ENCODE measurements at places on chromosomes 1 and 21.
A peak's percentile ranks its signal among the peaks of the same experiment; 100 is the strongest.

DNA sequence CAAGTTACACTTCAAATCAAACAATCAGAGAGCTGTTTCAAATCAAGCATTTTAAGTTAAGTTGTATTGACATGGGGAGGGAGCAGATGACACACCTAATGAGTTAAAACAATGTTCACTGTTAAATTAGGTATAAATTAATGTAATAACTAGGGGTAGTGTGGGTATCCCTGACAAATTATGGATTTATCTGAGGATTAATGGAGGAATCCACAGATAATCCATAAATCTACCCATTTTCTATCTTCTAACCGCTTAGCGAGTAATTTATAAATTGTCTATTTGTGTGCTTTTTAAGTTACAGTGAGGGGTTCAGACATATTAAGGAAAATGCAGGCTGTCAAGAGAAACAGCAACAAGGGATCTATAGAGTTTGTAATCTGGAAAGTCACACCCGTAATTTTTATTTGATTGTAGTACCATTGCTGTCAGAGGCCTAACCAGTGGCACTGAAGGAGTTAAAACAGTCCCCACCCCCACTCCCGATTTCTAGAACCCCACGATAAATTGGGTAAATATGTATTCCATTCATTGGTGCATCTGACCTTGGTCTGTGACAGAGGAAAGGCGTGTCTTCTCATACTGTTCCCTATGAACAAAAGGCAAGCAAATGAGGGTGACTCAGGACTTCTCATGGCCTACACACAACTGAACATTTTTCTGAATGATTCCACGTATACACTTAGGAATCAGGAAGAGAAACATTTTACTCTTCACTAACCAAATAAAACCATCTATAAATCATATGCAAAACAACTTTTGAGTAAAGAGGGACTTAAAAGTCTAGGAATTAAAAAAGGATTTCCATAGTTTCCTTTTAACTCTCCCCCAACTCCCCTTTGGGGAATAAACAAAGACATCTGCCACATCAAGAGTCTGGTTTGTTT, 7.4 kb downstream of the IRF2BP2 start:
- peak; percentile 98 for DNase-seq
- H3K27me3 ChIP-seq: no peaks in the 10 kb centered on the region
- peaks cover 16% of the 10 kb centered on the region for H3K36me3 ChIP-seq
- H3K4me3 ChIP-seq: peak overlapping the region; percentile 6

GRCh38 chr21:35927262-35927661, 133.1 kb downstream of the SETD4 start:
- H3K27me3 ChIP-seq: no peaks in the 10 kb centered on the region
- no peak overlapping the region for H3K4me3 ChIP-seq
- DNase-seq: no peak
- H3K36me3 ChIP-seq: no peaks in the 10 kb centered on the region

DNA sequence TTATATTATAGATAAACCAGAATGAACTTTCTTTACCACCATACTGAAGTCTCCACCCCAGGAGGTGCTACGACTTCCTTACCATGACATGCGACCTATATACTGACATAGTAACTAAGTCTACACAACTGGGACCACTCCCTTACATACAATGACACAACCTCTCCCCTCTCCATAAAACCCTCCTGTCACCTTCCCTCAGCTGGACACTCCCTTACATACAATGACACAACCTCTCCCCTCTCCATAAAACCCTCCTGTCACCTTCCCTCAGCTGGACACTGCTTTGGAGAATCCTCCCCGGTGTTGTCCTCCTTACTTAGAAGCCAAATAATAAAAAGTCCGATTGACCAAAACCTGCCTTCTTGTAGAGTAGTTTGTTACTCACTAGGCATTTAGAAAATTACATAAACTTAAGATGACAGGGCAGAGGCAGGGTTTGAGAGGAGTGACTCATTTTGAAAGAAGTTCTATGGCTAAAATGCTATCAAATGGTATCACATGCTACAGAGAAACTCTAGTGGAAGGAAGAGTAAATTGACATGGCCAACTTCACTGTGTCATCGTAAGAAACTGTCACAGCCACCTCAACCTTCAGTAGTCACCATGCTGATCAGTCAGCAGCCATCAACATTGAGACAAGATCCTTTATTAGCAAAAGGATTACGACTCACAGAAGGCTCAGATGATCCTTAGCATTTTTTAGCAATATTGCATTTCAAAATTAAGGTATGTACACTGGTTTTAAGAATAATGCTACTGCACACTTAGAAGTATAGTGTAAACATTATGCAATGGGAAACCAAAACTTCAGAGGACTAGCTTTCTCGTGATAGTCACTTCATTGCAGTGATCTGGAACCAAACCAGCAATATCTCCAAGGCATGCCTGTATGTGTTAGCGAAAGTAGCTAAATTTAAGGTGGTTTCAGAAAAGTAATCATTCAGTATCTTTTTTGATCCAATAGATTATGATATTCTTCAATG, 56.4 kb downstream of the AHCTF1 start:
- peaks cover 5% of the 10 kb centered on the region for H3K4me1 ChIP-seq
- no peak overlapping the region for H3K4me3 ChIP-seq
- peak overlapping the region; percentile 67 for H3K27ac ChIP-seq
- peak; percentile 88 for DNase-seq

- no peak overlapping the region for H3K4me3 ChIP-seq
- no peak overlapping the region for H3K27ac ChIP-seq
- no peaks in the 10 kb centered on the region for H3K27me3 ChIP-seq
- H3K36me3 ChIP-seq: peaks cover 11% of the 10 kb centered on the region
Observed at GRCh38 chr1:209829716-209830115, 1.9 kb downstream of the UTP25 start.

DNA sequence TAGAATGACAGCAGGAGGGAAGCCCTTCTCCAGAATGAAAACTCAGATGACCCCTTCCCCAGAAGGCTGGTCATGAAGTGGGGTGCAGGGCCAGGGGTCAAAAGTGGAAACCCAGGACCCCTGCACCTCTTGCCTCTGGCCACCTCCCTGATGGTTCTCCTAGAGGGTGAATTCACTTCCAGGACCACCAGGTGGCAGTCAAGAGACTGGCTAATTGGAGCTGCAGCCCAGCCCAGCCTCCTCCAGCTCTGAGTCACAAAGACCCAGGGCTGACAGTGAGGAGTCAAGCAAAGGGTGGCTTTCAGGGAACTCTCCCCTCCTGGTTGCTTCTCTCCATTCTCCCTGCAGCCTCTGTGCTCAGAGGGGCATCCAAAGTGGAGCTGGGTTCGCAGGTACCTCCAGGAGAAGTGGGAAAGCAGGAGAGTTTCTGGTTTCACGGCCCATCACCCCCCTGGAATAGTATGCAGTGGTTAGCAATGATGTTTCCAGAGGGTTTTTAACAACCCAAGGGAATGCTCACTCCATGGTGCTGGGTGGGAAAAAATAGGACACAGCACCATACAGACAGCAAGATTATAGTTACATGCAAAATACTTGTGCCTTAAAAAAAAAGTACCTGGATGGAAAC, 6.1 kb upstream of the EPHB2 start:
- H3K4me3 ChIP-seq: no peak overlapping the region
- DNase-seq: peak; percentile 84

DNA sequence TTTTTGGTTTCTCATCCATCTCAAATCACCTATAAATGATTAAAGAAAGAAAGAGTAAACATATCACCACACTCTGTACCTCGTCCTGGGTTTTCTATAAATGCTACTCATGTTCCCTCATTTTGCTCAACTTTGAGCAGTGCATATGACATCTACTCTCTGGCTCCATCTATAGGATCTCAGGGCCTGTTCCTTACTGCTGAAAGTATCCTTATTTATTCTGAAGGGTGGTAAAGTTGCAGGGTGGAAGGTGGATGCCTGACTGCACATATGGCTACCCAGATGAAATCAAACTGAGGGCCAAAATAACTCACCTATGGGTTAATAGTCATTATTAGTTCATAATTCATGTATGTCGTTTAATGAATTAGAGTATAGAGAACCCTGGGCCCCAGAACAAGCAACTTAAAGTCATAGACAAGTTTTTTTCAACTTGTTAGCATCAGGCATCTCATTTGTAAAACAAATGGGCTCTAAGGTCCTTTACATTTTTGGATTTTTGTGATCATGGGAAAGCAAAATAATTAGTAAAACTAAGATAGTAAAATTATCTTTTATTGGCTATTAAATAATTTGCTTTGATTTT, 46.5 kb downstream of the NCF2 start:
- H3K4me1 ChIP-seq: no peaks in the 10 kb centered on the region
- no peak overlapping the region for H3K27ac ChIP-seq
- H3K4me3 ChIP-seq: no peak overlapping the region
- H3K27me3 ChIP-seq: no peaks in the 10 kb centered on the region
- H3K36me3 ChIP-seq: peaks cover 30% of the 10 kb centered on the region

- no peak overlapping the region for H3K4me3 ChIP-seq
- H3K4me1 ChIP-seq: no peaks in the 10 kb centered on the region
- H3K27me3 ChIP-seq: no peaks in the 10 kb centered on the region
- DNase-seq: no peak
- no peak overlapping the region for H3K27ac ChIP-seq
Observed at GRCh38 chr1:37161171-37161570, 126.9 kb upstream of the GRIK3 start.

- DNase-seq: no peak
- no peaks in the 10 kb centered on the region for H3K4me1 ChIP-seq
- H3K4me3 ChIP-seq: no peak overlapping the region
- no peaks in the 10 kb centered on the region for H3K36me3 ChIP-seq
- H3K27ac ChIP-seq: no peak overlapping the region
Observed at GRCh38 chr1:244329591-244330317, 122.0 kb downstream of the ADSS2 start.

- H3K36me3 ChIP-seq: no peaks in the 10 kb centered on the region
- no peak for DNase-seq
- no peaks in the 10 kb centered on the region for H3K4me1 ChIP-seq
Observed at GRCh38 chr1:111835514-111835913, 79.8 kb downstream of the DDX20 start.

DNA sequence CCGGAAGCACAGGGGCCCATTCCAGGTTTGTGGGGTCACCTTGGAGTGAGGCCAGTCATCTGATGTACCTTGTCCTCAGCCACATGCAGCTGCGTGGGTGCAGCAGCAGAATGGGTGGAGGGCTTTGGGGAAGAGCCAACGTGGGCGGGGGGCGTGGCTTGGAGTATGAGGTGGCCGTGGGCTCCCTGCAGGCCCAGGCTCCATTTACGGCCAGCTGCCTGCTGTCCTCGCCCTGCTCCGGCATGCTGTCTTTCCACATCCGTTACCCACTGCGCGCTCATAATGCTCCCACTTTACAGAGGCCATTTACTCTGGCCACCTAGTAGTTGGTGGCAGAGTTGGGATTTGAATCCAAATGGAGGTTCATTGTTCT, 27.8 kb upstream of the TINAGL1 start:
- peaks cover 5% of the 10 kb centered on the region for H3K4me1 ChIP-seq
- no peak overlapping the region for H3K27ac ChIP-seq
- DNase-seq: peak; percentile 21
- no peak overlapping the region for H3K4me3 ChIP-seq

DNA sequence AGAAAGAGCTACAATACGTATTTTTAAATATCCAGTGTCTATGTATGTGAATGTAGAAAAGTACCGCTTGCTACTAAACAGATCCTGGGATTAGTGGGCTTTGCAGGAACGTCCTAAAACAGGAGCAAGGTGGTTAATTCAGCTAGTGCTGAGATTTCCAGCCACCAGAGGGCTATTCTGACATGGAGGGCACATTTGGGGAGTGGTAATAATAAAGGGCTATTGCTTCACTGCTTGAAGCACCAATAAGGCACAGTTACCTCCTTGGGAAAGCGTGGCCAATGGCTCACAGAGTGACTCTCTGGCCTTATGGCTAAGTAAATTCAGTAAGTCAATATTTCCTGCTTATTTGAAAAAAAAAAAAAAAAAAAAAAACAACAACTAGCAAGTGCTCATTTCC, 152.4 kb downstream of the GABPA start:
- no peak for DNase-seq
- no peaks in the 10 kb centered on the region for H3K4me1 ChIP-seq

DNA sequence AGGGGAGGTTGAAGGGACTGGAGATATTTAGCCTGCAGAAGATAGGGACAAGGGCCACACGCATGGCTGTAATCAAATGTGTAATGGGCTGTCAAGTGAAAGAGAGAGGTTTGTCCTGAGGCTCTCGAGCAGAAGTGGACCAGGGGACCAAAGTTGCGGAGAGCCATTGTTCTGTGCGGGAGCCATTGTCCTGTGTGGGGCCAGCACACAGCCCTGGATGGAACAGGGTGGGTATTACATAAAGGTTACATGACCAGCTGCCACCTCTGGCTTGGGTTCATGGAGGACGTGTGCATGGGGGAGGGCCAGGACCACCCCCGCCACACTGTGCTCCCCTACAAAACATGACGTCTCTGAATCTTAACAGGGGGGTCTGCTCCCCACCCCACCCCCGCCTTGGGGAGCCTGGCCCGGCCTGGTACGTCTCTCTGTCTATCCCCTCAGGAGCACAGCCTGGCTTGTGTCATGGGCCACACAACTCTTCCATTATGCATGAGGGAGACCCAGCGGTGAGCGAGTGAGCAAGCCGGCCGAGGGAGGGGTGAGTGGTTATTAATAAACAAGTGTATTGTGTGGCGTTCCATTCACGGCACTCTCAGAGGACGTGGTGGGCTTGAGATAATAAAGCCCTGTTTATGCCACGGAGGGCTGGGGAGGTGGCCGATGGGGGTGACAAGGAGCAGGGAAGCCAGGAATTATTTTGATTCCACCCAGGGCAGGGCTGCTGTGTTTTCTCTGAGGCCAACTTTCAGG, at the start of gene NFASC:
NFASC (plus strand) TSS at position 703 of the 753 bp plus-strand sequence. CDS start 73,454 bp downstream, outside the sequence.
- H3K36me3 ChIP-seq: no peaks in the 10 kb centered on the region
- no peak within 1 kb of the TSS for H3K27ac ChIP-seq
- no peak within 1 kb of the TSS for H3K4me3 ChIP-seq
- no peak for DNase-seq
- peaks cover 3% of the 10 kb centered on the region for H3K27me3 ChIP-seq
- H3K4me1 ChIP-seq: no peaks in the 10 kb centered on the region

- H3K27me3 ChIP-seq: no peaks in the 10 kb centered on the region
- H3K36me3 ChIP-seq: peaks cover 11% of the 10 kb centered on the region
- DNase-seq: no peak
Observed at GRCh38 chr1:247335882-247336281, 4.2 kb upstream of the ZNF496 start.

- H3K4me3 ChIP-seq: no peak overlapping the region
- no peaks in the 10 kb centered on the region for H3K4me1 ChIP-seq
- no peaks in the 10 kb centered on the region for H3K27me3 ChIP-seq
- H3K27ac ChIP-seq: no peak overlapping the region
Observed at GRCh38 chr1:212147581-212148033, 112.1 kb downstream of the DTL start.

- H3K4me3 ChIP-seq: no peak overlapping the region
- H3K4me1 ChIP-seq: no peaks in the 10 kb centered on the region
- DNase-seq: no peak
- no peaks in the 10 kb centered on the region for H3K36me3 ChIP-seq
Observed at GRCh38 chr1:190560161-190560681, 82.6 kb upstream of the BRINP3 start.

GRCh38 chr1:244395965-244396364, 55.7 kb downstream of the ADSS2 start:
- DNase-seq: no peak
- H3K4me1 ChIP-seq: peaks cover 2% of the 10 kb centered on the region
- H3K36me3 ChIP-seq: no peaks in the 10 kb centered on the region
- H3K27ac ChIP-seq: no peak overlapping the region

- H3K27ac ChIP-seq: no peak overlapping the region
- no peaks in the 10 kb centered on the region for H3K27me3 ChIP-seq
- no peaks in the 10 kb centered on the region for H3K36me3 ChIP-seq
Observed at GRCh38 chr1:157932069-157932468, 61.4 kb upstream of the KIRREL1 start.

Measured in IMR-90 (cell line).